ENCODE measurements at places on chromosomes 7 and 10.

- DNase-seq, result no peak
Measured at GRCh38 chr10:72796042-72796441, 97.5 kb upstream of the OIT3 start.

DNA sequence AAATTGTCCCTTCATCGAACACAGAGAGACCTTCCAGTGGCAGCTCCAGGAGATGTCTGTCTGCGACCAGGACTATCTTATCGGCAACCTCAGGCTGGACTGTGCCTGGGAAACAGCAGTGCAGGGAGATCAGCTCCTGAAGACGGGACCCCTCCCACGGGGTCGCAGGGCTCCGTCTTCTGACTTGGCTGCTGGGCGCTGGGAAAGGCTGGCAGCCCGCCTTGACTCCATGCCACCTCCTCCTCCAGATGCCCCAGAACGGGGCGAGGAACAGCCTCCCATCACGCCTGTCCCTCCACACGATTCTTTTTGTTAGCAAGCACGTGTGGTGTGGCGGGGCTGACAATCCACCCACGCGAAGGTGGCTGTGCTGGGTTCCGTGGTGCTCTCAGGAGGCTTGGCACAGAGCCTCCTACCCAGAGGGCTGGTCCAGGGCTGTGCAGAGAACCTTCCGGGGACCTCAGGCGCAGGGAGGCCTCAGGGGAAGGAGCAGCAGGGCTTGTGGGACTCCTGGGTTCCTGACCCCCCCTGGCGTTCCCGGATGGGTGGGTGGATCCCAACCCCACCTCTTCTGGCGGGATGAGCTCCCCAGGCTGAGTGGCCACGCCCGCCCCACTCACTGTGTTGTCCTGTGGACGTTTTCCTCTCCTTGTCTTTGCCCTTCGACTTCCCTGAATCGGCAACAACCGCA, 47.6 kb upstream of the NKX6-2 start:
- DNase-seq, result no peak

GRCh38 chr7:50335795-50336754, 31.6 kb downstream of the IKZF1 start:
- peak; percentile 74 for DNase-seq

DNA sequence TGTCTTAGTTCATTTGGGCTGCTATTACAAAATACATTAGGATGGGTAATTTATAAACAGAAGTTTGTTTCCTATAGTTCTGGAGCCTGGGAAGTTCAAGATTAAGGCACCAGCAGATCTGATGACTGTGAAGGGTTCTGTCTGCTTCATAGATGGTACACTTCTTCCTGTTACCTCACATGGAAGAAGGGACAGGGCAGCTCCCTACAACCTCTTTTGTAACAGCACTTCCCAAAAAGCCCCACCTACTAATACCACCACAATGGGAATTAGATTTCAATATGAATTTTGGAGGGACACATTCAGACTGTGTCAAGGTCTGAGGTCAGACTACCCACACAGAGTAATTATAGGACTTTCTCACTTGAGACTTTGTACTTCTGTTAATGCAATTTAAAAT, 260.3 kb downstream of the ARHGAP12 start:
- no peak for DNase-seq

DNA sequence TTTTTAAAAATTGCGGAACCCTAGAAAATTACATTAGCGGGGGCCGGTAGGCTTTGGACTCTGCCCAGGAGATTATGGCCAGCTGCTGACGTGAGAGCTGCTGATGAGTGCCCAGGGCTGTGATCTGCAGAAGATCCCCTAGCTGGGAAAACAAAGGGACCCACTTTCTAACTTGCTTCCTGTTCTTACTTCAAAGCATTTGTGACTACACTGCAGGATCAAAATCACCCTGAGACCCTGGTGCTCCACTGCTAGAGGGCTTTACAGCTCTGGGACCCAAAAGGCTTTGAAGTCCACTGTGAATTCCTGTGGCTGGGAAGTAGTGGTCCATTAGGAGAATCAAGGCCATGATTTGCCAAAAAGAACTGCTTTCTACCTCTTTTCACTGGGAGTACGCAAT, 499.4 kb upstream of the AKR1E2 start:
- no peak for DNase-seq

DNA sequence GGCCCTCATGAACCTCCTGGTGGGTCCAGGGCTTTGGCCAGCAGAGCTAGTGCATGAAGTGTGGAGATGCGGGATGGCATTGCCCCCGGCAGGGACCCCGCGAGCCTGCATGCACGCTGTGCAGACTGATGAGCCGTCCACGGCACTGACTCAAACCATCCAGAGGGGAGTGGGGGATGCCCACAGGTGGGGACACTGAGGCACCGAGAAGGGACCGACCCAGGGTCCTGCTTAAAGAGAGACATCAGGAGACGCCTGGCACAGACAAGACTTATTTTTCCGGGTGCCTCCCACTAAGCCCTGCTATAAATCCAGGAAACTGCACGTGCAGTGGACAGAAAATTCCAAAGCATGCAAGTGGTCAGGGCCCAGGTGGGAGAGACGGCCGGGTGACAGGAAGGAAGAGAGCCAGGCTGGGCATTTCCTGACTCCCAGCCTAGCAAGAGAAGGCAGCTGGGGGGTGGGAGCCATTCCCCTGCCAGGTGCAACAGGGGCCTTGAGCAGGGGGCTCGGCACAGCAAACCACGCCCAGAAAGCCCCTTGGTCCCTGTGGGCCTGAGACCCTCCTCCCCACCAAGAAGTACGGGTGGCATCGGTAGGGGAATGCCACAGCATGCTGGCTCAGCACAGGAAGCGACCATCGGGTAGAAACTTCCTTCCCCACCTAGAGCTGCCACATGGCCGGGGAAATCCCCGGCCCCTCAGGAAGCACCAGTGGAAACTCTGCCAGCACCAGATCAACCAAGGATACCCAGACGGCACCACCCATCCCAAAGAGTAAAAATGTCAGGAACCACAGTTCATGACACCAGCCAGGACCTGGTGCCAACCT, 91.5 kb downstream of the FOXL3 start:
- DNase-seq, result no peak

- DNase-seq, result no peak
Measured at GRCh38 chr10:3526727-3527501, 258.1 kb downstream of the KLF6 start.

- no peak for DNase-seq
Measured at GRCh38 chr7:117955046-117955445, 81.8 kb upstream of the CTTNBP2 start.

GRCh38 chr7:132435016-132435990, 141.0 kb downstream of the PLXNA4 start:
- no peak for DNase-seq

GRCh38 chr10:103278537-103278823, 1.5 kb downstream of the INA start:
- DNase-seq, result no peak

- no peak for DNase-seq
Measured at GRCh38 chr7:6023974-6024435, 7.2 kb upstream of the ANKRD61 start.

DNA sequence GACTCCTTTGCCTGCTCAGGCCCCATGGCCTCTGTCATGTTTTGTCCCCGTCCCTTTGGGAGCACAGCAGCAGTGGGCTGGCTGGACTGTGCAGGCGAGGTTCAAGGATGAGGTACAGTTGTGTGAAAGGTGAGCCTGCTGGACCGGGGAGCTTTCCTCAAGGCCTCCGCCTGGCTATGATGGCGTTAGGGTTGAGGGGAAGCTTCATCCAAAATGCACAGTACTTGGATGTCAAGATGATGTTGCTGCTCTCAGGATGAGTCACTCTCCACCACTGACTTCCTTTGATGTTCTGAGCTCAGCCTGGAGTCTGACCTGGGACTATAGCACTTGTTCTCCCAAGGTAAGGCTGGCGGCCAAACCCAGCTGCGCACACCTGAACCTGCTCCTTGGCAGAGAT, 152.7 kb upstream of the SHH start:
- no peak for DNase-seq

DNA sequence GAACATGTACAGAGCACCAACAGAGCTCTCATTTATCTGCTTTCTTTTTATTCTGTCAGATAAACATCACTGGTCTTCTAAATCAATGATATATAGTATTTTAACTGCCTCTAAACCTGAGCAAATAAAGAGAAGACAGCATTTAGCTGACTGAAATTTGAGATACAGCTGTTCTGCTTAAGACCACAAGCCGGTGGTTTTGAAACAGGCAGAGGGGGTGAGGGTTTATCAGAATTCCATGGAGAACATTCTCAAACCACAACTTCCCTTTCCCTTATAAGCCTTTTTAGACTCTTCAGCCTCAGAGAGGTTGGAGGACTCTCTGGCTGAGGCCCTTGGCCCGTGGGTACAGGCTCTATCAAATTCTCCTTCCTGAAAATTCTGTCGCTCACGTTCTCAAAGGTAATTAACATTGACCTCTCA, 87.4 kb upstream of the RSU1 start:
- no peak for DNase-seq

DNA sequence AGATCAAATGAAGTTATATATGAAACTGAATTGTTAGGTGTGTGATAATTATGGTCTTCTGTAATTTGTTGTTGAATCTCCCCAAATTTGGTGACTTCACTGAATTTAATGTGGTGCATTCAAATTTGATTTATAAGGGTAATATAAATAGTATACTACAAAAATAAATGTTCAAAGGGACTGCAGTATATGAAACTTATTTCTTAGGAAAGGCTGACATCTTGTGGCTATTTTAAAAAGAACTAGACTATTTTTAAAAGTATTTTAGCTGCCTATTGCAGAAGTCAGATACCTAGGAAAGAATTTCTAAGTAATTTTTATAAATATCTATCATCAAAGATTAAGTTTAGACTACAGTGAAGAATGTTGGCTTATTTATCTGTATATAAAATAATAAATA, 36.6 kb downstream of the ATRNL1 start:
- peak; percentile 81 for DNase-seq

DNA sequence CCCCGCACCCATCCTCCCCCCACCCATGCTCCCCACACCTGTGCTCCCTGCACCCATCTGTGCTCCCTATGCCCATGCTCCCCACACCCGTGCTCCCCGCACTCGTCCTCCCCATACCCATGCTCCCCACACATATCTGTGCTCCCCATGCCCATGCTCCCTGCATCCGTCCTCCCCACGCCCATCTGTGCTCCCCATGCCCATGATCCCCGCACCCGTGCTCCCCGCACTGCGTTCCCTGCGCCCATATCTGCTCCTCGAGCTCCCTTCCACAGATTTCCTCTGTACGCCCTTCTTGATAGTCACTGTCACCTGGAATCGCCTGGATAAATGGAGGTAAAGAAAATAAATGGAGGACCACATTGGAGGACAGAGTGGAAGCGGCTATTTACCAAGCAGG, 9.9 kb downstream of the DIP2C start:
- DNase-seq, result no peak

- no peak for DNase-seq
Measured at GRCh38 chr10:43821103-43821502, 172.4 kb upstream of the ZNF32 start.

GRCh38 chr7:127768241-127768640, 116.2 kb downstream of the SND1 start:
- DNase-seq, result no peak

DNA sequence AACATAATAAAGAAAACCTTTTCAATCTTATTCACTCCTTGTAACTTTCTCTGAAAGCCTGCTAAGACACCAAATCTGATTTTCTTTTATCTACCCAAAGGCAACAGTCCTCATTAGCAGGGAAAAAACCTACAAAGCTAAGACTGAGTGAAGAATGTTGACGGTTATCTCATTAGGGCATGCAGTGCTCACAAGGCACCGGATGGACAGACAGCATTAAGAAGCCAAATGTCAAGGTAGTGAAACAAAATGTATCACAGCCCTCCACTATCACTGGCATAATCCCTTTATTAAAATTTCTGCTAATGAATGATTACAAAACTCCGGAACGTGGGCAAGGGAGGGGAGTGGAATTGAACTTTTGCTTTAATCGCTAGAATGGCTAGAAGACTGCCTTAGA, 442.8 kb downstream of the NEBL start:
- no peak for DNase-seq

DNA sequence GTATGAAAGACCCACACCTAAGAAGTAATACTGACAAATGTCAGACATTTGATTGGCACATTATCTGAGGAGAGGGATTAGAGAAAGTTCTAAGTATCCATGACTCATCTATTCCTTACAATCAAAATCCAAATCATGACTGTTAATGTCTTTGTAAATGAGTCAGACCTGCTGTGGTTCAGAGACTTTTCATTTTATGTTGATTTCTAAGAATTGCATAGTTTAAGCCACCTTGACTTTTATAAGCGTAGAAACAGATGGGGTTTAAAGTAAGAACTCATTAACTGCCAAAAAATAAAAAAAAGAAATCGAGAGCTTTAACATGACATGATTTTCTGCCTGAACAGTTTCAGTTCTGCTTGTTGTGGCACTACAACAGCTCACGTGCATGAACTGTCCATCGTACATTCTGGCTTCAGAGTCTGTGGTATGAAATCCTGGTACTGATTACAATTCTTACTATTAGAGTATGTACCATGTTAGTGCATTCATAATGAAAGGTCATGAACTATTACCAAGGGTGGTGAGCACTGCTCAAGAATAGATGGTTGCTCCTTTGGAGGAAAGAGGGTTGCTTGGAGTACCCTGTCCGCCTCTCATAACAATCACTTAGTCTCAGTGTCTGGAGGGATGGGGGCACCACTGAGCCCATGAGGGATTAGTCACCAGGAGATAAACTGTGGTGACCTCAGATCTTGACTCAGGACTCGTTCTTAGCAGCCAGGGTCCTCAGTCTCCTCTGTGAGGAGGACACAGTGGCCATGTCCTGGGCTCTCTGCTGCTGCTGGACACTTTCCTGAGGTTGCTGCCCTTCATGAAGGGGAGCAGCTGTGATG, 42.2 kb downstream of the ACSM6 start:
- DNase-seq, result no peak

GRCh38 chr10:24209946-24210491, 1.1 kb downstream of the KIAA1217 start:
- peak; percentile 48 for DNase-seq

- no peak for DNase-seq
Measured at GRCh38 chr10:96964131-96964530, 132.0 kb downstream of the LCOR start.

DNA sequence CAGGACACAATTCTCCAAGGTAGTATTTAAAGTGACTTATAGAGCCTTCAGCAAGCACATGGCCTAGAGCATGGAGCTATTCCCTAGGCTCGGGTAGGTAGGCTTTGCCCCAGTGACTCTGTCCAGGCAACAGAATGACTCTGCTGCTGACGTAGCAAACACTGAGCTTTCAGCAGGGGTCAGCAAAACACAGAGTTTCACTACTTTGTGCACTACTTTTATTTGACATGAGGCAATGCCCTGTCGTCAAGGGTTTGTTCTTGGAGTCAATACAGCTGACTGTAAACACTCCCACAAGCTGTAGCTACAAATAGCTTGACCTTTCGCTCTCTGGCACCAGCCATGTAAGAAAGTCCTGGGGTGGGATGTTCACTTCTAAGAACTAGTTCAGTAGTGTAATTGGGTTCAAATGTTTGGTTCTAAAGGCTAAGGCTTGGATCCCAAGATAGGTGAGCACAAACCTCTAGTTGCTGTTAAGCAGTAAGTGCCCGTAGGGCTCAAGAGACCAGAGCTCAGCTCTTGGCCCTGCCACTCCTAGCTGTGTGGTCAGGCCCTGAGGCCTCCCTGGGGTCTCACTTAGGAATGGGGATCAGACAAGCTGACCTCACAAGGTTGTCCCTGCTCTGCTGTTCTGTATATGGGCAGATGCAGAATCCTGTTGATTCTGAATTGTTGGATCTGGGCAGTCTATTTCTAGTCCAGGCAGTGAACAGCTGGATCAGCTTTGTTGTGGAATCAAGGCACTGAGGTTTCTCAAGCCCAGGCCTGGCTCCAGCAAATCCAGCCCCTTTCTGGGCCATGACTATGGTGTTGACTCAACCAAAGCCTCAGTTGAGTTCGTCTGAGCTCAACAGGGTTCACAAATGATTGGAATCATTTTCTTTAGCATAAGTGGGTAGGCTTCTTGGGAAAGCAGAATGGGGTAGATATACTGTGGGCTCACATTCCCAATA, 10.7 kb downstream of the NODAL start:
- no peak for DNase-seq
